Stimulated activated CD8-positive, alpha-beta memory T cell treated with anti-CD3 and anti-CD28 coated beads, Interleukin-4, amount 100 ng/mL, for 1 hour (primary cell): ENCODE measurements at places on chromosomes 1 and 21.

DNA sequence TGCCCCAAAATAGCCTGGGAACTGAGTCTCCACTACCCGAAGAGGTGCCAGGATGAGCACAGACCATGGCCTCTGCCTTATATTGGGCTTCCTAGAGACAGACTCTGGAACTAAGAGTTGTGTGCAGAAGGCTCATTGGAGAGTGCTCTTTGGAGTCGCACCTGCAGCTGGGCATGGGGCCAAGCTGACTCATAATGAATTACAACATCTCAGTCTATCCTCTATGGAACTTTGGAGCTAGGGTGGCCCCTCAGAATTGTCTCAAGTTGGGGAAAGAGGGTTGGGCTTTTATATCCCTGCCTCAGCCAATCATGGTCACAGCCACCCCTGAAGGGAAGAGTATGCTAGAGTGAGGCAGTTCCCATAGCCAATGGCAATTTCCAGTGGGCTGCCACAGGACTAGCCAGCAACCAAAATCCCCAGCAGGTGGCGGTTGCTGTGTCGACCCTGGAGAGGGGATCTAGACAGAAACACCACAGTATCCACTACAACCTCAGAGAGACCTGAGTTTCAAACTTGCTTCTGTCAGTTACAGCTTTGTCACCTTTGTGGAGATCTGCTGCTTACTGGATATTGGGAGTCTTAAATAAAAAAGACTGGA lies 93.8 kb downstream of the DMRTA2 start:
- DNase-seq: no peak

GRCh38 chr1:147515045-147515869 lies 26.0 kb upstream of the BCL9 start:
- no peak for DNase-seq

DNA sequence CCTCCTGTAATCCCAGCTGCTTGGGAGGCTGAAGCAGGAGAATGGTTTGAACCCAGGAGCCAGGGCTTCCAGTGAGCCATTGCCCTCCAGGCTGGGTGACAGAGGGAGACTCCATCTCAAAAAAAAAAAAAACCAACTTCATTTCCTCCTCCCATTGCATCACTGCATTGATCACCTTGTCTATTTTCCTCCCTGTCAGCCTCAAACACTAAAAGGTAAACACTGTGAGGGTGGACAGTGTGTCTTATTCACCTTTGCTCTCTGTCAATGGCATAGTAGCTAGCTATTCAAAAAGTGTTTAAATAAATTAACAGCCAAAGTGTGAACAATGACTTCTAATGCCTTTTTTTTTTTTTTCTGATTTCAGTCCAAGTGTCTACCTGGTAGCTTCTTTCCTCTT lies 13.4 kb upstream of the DESI2 start:
- no peak for DNase-seq

GRCh38 chr1:161720956-161721737 lies at the start of gene FCRLB:
Gene FCRLB (plus strand): TSS chr1:161721544. CDS start chr1:161722673, 1,129 bp downstream.
- DNase-seq: no peak

GRCh38 chr1:15756143-15757015 lies 2.2 kb upstream of the FBLIM1 start:
- DNase-seq: no peak

GRCh38 chr1:160973491-160973890 lies 18.9 kb upstream of the ITLN2 start:
- DNase-seq: no peak
